ENCODE measurements at places on chromosomes 7 and 10.

DNA sequence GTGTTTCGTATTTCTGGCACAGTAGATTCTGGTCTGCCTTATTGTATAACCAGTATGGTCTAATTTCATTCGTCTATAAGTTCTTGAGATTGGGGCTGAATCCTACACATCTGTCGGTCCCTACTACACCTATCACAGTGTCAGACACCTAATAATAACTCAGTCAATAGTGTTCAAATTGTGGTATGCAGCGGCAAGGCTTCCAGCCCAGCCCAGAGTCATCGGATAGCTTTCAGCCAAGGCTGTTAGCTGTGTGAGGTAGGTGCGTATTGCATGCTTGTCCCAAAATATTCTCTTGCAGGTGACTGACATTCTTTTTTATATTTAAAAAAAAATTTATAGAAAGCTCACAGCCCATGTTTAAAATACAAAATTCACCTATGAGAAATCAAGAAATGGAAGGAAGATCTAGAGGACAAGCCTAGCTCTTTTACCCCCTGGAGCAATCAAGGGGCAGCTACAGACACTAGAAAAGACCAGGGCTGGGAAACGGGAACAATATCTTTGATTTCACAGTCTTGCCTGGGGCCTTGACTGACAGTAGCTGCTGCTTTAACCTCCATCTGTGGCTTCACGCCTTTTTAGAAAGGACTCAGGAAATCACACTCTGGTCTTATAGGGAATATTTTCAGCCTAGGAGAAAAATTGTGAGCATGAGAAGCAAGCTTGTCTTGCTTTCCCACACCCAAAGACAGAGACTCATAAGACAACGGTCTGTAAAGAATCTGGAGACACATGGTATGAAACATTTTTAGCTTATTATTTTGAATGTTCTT, 9.5 kb upstream of the ASB4 start:
- DNase-seq: no peak

GRCh38 chr7:27364344-27364758, 121.7 kb downstream of the EVX1 start:
- no peak for DNase-seq

GRCh38 chr10:12943425-12943824, 58.1 kb downstream of the CCDC3 start:
- no peak for DNase-seq

DNA sequence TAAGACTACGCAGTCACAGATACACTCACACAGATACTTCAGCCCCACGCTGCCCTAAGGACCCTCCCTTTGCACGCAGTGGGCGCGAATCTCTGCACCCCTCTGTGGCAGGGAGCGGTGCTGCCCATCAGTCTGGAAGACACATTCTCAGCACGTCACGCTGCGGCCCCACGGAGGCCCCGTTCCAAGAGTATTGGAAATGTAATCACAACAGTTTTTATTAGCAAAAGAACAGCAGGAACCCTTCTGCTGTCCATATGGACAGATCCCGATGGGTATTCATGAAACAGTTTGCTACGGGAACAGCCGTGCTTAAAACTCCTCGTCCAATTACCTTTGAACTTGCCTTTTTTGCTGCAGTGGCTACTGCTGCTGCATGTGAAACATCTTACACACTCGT, 131.0 kb downstream of the RPS24 start:
- no peak for DNase-seq

DNA sequence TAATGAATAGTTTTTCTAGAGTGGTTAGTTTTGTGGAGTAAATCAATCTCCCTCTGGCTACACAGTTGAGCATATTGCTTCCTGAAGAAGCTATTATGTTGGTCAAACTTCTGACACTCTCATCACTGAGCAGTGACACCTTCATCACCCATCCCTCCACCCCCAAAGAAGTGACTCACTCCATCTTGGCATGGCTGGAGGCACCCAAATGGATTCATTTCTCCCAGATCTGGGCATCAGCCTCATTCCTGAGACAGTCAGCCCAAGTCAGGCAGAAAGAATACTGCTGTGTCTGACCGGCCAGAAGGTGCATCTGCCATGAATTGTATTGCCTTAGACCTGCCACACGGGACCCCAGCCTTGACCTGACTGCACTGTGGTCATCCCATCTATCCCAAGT, 117.0 kb upstream of the HABP2 start:
- no peak for DNase-seq

DNA sequence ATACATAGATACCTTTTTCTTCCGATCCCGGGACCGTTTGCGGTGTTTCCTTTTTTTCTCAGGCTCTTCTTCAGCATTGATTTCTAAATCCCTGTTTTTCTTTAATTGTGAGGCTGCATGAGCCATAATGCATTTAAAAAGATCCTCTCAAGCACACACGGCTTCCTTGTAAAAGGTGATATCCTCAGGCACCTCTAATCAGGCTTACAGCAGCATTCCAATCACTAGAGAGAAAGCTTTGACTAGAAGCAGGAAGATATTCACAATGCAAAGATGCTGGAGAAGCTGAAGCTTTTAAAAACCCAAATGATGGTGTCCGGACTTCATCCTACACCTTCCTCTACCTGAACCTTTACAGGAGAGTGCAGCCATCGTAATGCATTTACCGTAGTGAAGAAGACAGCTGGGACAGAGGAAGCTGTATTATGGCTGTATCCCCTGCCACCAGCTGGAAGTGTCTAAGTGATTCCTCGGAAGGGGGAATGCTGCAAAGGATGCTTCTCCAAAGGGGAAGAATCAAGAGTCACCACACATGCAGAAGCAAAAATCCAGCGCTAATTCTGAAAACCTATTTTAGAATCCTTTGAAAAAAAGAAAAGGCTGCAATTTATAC, at the start of gene ANK3:
ANK3 (minus strand) TSS at position 463 of the 613 bp plus-strand sequence; CDS start at position 126, 337 bp downstream.
- no peak for DNase-seq

DNA sequence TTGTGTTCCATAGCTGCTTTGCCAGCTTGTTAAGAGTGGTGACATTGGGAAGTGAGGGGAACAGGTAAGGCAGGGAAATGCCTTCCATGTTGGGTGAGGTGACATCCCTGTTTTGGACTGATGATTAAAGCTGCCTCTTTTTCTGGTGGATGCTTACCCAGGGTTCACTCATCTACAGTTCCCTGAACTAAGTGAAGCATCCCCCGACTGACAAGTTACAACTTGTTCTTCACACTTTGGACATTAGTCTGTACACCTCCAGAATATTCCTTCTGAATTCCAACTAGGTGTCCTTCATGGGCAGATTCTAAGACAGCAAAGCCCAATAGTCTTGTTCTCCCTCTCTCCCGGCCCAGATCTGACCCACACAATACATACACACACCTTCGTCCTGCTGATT, 63.4 kb downstream of the HDAC9 start:
- DNase-seq: no peak

DNA sequence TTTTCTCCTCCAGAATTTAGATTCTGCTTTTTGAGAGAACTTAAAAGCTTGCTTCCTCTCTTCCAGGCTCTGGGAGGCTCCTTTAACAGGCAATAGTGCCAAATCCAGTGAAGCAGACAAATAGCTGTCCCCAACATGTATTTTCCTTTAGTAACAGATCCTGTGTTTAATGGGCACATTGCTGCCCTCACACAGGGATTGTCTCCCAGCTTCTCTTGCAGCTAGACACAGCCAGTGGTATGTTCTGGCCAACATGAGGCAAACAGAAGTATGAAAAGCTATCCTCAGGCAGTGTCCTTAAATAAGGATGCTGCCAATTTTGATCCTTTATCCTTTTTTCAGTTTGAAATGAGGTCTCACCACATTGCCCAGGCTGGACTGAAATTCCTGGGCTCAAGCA, 38.2 kb downstream of the MALSU1 start:
- DNase-seq: no peak

- DNase-seq: no peak
These were observed 188.2 kb downstream of the LRMDA start for GRCh38 chr10:75619635-75620034.
